ENCODE measurements at places on chromosomes 2 and 18.

GRCh38 chr2:31563273-31563839 is 17.4 kb downstream of the SRD5A2 start:
- no peak overlapping the region for H3K27ac ChIP-seq
- no peak for DNase-seq
- no peaks in the 10 kb centered on the region for H3K4me1 ChIP-seq
- H3K36me3 ChIP-seq = no peaks in the 10 kb centered on the region
- H3K4me3 ChIP-seq = no peak overlapping the region

GRCh38 chr18:8998481-8999217 is 103.8 kb upstream of the NDUFV2 start:
- no peak overlapping the region for H3K4me3 ChIP-seq
- no peaks in the 10 kb centered on the region for H3K27me3 ChIP-seq
- no peak for DNase-seq
- no peaks in the 10 kb centered on the region for H3K36me3 ChIP-seq
- no peaks in the 10 kb centered on the region for H3K4me1 ChIP-seq
- H3K27ac ChIP-seq = no peak overlapping the region

- no peaks in the 10 kb centered on the region for H3K36me3 ChIP-seq
- H3K4me1 ChIP-seq = no peaks in the 10 kb centered on the region
- H3K4me3 ChIP-seq = no peak overlapping the region
- H3K27me3 ChIP-seq = no peaks in the 10 kb centered on the region
- H3K27ac ChIP-seq = no peak overlapping the region
These were observed 7.7 kb upstream of the RHBDD1 start for GRCh38 chr2:226828191-226828590.

DNA sequence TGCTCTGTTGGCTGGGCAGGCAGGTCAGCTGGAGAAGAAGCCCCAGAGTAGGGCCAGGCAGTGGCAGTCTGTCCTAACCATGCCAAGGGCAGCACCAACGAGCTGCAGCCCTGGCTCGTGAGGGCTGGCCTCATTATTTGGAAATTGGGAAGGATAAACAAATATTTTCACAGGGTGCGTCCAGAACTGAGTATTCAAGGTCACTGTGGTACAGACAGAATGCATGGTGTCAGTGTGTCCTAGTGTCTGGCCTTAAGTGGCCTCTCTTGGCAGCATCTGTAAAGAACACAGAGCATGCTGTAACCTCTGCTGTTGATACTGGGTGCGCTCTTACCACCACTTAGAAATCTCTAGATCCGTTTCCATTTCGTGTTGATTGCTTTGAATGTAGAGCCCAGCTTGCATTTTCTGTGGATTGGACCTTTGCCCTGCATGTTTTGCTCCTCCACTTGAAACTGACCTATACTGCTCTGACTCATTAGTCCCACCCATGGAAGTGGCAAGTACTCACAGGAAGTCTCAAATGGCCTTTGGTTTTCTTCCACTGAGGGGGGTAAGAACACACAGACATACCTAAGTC is 88.2 kb downstream of the GREB1L start:
- no peak for DNase-seq
- no peak overlapping the region for H3K27ac ChIP-seq
- H3K4me1 ChIP-seq = peaks cover 13% of the 10 kb centered on the region
- H3K4me3 ChIP-seq = no peak overlapping the region
- no peaks in the 10 kb centered on the region for H3K36me3 ChIP-seq

- no peak for DNase-seq
- H3K27ac ChIP-seq = no peak overlapping the region
- H3K36me3 ChIP-seq = no peaks in the 10 kb centered on the region
- no peaks in the 10 kb centered on the region for H3K27me3 ChIP-seq
- no peaks in the 10 kb centered on the region for H3K4me1 ChIP-seq
These were observed 139.1 kb downstream of the CYP26B1 start for GRCh38 chr2:72008608-72009007.

- no peaks in the 10 kb centered on the region for H3K36me3 ChIP-seq
- H3K4me3 ChIP-seq = no peak overlapping the region
- H3K27ac ChIP-seq = no peak overlapping the region
- DNase-seq = no peak
- no peaks in the 10 kb centered on the region for H3K4me1 ChIP-seq
These were observed 26.3 kb downstream of the WDR75 start for GRCh38 chr2:189467593-189467992.

DNA sequence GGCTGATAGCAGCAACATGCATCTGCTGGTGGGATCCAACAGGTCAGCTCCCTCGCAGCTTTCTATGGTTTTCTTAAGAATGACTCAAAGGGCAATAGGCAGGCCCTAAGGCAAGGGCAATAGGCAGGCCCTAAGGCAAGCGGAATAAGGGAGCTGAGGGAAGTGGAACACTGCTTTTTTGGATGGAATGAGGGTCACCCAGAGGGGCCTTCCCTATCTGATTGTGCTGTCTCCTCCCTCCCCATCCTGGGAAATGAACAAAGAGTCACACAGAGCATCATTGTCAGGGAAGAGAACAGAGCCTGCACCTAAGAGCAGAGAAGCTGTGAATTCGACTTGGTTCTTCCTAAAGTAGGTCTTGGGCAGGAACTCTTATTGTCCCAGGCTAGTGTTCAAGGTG is 43.3 kb upstream of the PTPRM start:
- no peaks in the 10 kb centered on the region for H3K36me3 ChIP-seq
- no peak for DNase-seq
- H3K4me1 ChIP-seq = no peaks in the 10 kb centered on the region
- H3K27me3 ChIP-seq = no peaks in the 10 kb centered on the region
- H3K4me3 ChIP-seq = no peak overlapping the region

DNA sequence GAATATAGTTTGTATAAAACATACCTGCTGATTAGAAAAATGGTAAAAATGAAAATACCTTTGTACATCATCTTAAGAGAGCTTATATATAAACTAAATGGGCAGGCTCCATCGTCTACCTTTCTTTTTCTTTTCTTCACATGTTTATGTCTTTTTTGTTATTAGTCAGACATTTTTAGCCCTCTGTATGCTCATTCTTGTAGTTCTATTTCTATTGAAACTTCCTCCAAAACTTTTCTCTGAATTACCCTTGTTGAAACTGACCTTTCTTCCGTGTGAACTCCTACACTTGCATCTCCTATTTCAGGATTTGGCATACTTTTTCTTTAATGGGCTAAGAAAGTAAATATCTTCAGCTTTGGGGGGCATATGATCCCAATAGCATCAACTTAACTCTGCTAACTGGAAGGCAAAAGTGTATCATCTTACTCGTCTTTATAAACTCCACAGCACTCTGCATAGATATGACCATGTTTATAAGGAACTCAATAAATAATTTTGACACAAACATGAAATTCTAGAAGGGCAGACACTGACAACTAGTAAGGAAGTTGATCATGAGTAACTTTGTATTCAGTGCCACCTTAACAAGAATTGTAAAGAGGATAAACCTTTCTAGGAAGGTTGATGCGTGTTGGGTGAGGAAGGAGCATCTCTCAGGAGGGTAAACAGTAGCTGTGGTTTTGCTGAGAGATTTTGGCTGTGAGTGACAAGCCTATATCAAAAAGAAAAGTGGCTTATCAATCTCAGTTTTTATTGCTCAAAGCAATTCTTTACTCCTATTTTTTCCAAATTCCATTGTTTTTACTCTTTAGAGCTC is 127.6 kb downstream of the PIK3C3 start:
- DNase-seq = no peak
- H3K36me3 ChIP-seq = no peaks in the 10 kb centered on the region
- H3K27me3 ChIP-seq = no peaks in the 10 kb centered on the region
- no peaks in the 10 kb centered on the region for H3K4me1 ChIP-seq
- H3K27ac ChIP-seq = no peak overlapping the region

- no peaks in the 10 kb centered on the region for H3K4me1 ChIP-seq
- DNase-seq = no peak
- no peaks in the 10 kb centered on the region for H3K36me3 ChIP-seq
- no peak overlapping the region for H3K4me3 ChIP-seq
These were observed 114.4 kb downstream of the TTN start for GRCh38 chr2:178692845-178693244.

- no peak for DNase-seq
- no peak overlapping the region for H3K4me3 ChIP-seq
- H3K27me3 ChIP-seq = no peaks in the 10 kb centered on the region
- H3K36me3 ChIP-seq = no peaks in the 10 kb centered on the region
These were observed 313.9 kb downstream of the EXOC6B start for GRCh38 chr2:72511906-72512305.

GRCh38 chr18:47397671-47398319 is 146.3 kb upstream of the SKOR2 start:
- H3K4me1 ChIP-seq = no peaks in the 10 kb centered on the region
- H3K4me3 ChIP-seq = no peak overlapping the region
- no peak overlapping the region for H3K27ac ChIP-seq

- H3K27me3 ChIP-seq = no peaks in the 10 kb centered on the region
- H3K4me1 ChIP-seq = no peaks in the 10 kb centered on the region
- H3K4me3 ChIP-seq = no peak overlapping the region
- no peak for DNase-seq
These were observed 26.4 kb upstream of the FZD7 start for GRCh38 chr2:202007015-202007982.

GRCh38 chr2:108963057-108963456 is 26.0 kb downstream of the EDAR start:
- DNase-seq = no peak
- no peaks in the 10 kb centered on the region for H3K4me1 ChIP-seq
- no peak overlapping the region for H3K4me3 ChIP-seq
- H3K27ac ChIP-seq = no peak overlapping the region
- H3K27me3 ChIP-seq = no peaks in the 10 kb centered on the region

DNA sequence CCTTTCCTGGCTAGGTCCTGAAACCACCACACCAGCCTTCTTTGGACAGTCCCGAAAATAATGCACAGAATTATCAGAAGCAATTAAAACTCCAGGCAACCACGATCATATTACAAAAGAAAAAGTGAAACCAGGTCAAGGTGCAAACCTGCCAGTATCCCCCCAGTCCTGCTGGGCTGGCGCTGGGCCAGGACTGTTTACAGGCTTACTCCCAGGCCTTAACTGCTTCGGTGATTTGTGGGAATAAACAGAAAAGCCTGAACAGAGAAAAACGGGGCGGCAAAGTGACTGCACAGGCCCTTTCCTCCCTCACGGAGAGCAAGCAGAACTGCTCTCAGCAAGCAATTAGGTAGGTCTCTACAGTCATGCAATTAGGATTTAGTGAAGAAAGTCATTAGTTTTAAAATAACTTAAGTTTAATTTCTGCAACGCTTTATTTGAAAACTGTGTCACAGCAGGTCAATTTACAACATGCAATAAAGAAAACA is 1.3 kb downstream of the HDAC4 start:
- H3K36me3 ChIP-seq = no peaks in the 10 kb centered on the region
- peaks cover 42% of the 10 kb centered on the region for H3K4me1 ChIP-seq
- H3K27ac ChIP-seq = peak overlapping the region; percentile 98
- H3K4me3 ChIP-seq = peak overlapping the region; percentile 28

DNA sequence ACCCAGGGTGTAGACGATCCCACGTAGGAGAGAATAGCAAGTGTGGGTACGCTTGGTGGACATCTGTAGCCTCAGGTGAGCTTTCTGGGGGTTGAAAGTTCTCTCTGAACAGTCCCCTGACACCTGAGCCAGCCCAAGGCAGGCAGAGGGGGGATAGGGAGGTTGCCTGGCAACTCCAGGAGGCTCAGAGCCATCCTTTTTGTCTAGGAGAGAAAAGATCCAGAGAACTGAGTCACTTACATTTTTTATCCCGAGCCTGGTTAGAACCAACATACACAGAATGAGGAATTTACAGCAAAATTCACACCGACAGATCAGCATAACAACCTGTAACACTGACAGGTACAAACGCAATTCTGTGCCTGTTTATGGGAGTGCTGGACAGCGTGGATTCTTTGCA is 113.2 kb downstream of the SH3BP4 start:
- H3K27me3 ChIP-seq = no peaks in the 10 kb centered on the region
- H3K36me3 ChIP-seq = no peaks in the 10 kb centered on the region
- DNase-seq = no peak
- no peak overlapping the region for H3K4me3 ChIP-seq
- no peaks in the 10 kb centered on the region for H3K4me1 ChIP-seq

GRCh38 chr18:33369711-33370449 is 70.6 kb downstream of the CCDC178 start:
- no peak overlapping the region for H3K27ac ChIP-seq
- H3K36me3 ChIP-seq = no peaks in the 10 kb centered on the region
- H3K27me3 ChIP-seq = no peaks in the 10 kb centered on the region
- no peaks in the 10 kb centered on the region for H3K4me1 ChIP-seq
- no peak overlapping the region for H3K4me3 ChIP-seq

- no peak for DNase-seq
- H3K4me1 ChIP-seq = no peaks in the 10 kb centered on the region
- H3K27ac ChIP-seq = no peak overlapping the region
- H3K27me3 ChIP-seq = no peaks in the 10 kb centered on the region
- H3K36me3 ChIP-seq = no peaks in the 10 kb centered on the region
These were observed 48.8 kb downstream of the EML4 start for GRCh38 chr2:42217914-42218313.

DNA sequence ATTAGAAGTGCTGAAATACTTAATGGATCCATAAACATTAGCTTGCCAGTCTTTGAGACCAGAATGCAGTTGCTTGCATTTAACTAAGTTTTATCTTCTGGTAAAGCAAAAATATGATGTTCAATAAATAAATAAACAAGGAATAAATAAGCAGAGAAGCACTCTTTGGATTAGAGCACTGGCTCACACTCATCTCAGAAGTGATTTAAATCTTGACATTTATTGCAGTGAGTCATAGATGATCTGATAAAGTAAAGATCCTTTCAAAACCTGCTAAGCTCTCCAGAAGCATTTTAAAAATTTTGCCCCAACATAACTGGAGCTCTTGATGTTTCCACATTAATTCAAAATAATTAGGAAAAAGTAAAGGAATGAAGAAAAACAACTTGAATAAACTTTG is 66.8 kb downstream of the KYNU start:
- H3K36me3 ChIP-seq = no peaks in the 10 kb centered on the region
- H3K27ac ChIP-seq = no peak overlapping the region
- DNase-seq = no peak
- no peaks in the 10 kb centered on the region for H3K4me1 ChIP-seq
- H3K4me3 ChIP-seq = no peak overlapping the region

DNA sequence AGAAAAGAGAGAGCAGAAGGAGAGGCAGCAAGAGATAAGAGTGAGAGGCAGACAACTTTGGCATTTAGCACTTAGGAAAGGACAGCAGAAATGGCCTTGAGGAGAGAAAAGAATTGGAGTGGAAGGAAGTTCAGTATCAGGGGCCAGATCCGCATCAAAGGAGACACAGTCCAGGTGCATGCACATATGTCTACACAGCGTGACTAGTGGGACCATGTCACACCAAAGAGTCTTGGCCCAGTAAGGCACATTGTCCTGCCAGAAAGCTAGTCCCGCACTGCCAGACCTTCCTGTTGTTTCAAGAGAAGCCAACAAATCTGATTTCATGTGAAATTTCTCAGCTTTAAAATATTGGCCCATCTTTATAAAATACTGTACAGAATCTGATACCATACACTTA is 8.5 kb upstream of the STK39 start:
- no peaks in the 10 kb centered on the region for H3K4me1 ChIP-seq
- no peak for DNase-seq
- no peaks in the 10 kb centered on the region for H3K27me3 ChIP-seq
- H3K4me3 ChIP-seq = no peak overlapping the region
- no peak overlapping the region for H3K27ac ChIP-seq
- no peaks in the 10 kb centered on the region for H3K36me3 ChIP-seq

DNA sequence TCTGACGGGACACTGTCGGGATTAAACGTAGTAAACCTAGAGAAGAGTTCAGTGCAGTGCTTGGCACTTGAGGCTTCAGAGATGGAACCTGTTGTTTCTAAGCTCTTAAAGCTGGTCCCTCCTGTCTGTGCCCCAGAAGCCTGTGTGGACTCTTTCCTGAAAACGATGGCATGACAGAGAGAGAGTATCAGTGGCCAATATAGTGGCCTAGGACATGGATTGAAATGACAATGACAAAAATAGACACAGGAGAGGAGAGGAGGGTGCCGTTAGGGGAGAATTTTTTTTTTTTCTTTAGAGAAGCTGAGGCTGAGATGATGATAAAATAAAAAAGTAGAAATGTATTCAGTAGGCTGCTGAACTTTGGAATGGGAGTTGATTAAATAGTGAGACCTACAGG is 138.0 kb downstream of the GAREM1 start:
- no peak overlapping the region for H3K4me3 ChIP-seq
- H3K27ac ChIP-seq = no peak overlapping the region
- no peaks in the 10 kb centered on the region for H3K36me3 ChIP-seq

All from tibial nerve (tissue), 4 donors.